Spinal cord (tissue), 10 donors: ENCODE measurements at places on chromosomes 4 and X. TPM values are rescaled to one million over a fixed set of nuclear protein-coding genes. Genes with fewer than 3 reads are reported as not detected.

Gene NLGN4X
- total RNA-seq: 56.8 TPM

Gene DDX53
- total RNA-seq: not detected

Gene SORCS2
- 7.3 TPM for total RNA-seq

Gene RAB39B
- 21.7 TPM for total RNA-seq

Gene JCHAIN
- total RNA-seq: 1.7 TPM

Gene MSL3
- total RNA-seq: 22.7 TPM

Gene HS3ST1
- total RNA-seq: 4.8 TPM

Gene AKAP14
- total RNA-seq: 16.3 TPM

GRCh38 chr4:26573389-26573794 lies 10.5 kb upstream of the TBC1D19 start:
- no peak for DNase-seq

GRCh38 chr4:87498446-87498900 lies 30.7 kb downstream of the SPARCL1 start:
- DNase-seq: no peak

- DNase-seq: no peak
Observed at GRCh38 chr4:74659576-74660411, 134.5 kb downstream of the BTC start.

- DNase-seq: no peak
Observed at GRCh38 chr4:24973747-24974601, 56.8 kb downstream of the LGI2 start.

DNA sequence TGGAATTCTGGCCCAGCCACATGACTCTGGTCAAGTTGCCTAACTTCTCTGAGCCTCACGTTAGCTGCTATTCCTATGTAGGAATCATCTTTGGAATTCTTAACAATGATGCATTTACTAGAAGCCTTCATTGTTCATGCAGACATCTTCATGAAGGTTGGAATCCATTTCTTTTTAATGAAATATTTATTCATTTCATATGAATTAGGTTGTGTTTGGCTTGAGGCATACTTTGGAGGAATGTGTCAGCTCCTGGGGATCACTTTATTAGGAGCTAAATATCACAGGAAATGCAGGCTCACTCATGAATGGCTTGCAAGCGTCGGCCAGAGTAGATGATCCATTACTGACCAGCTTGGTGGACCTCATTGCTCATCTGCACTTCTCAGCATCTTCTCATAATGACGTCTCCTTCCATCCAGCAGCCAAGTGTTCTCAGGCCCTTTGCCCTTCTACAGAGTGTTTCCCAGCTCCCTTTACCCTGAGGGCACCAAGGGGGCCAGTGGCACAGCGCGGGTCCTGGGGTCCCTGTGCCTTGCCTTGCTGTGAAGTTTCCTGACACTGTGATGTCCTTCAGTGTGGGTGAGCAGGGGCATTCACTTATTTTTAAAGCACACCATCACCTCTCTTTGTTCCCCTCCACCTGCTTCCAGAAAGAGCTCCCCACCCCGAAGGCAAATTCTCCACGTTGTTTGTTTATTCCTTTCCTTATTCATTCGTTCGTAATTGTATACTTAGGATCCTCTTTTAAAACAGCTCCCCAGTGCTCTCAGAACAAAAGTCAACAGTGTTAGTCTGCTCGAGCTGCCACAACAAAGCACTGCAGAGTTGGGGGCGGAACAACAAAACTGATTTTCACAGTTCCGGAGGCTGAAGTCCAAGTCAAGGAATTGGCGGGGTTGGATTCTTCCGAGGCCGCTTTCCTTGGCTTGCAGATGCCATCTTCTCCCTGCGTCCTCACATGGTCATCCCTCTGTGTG lies 106.8 kb downstream of the STK32B start:
- no peak for DNase-seq

DNA sequence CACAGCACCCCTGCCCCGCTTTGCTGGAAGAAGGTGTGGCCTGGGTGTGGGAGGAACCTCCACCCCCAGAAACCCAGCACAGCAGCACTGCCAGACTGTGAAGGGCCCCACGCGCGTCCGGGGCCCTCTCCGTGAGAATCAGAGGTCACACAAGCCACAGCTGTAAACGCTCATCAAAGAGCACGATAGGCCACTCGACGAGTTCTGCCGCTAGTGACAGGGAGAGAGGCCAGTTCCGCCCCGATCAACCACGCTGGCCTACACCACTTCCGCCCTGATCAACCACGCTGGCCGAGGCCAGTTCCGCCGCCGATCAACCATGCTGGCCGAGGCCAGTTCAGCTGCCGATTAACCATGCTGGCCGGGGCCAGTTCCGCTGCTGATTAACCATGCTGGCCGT lies 25.9 kb upstream of the ADRA2C start:
- no peak for DNase-seq

DNA sequence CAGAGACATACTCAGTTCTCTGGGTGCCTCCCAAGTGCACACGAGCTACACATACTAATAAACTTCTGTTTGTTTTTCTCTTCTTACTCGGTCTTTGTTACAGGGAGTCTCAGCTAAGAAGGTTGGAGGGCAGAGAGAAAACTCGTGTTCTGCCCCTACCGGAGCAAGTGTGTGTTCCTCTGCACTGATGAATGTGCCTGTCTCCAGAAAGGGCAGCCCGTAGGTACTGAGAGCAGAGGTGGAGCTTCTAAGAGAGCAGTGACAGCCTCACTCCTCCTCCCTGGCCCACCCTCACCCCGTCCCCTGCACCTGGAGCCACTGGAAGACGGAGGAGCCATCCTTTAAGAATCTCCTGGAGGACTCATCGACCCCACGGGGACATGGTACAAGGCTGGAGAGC lies 67.6 kb downstream of the MTNR1A start:
- no peak for DNase-seq

DNA sequence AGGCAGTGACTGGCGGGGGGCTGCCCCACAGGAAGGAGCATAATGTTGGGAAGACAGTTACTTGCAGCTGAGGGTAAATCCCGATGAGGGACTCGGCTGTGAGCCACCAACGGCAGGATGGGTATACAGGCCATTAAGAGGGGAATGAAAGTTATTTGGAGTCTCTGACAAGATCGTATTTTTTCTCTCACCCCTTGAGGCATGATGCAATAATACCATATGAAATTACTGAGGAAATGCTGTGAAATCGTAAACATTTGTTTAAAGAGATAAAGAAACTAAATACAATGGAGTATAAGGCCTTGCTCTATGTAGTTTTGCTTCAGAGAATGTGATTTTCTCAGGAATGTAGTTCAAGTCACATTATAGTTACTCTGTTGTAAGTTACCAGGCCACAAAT lies 12.7 kb downstream of the IL1RAPL1 start:
- DNase-seq: no peak

- DNase-seq: no peak
Observed at GRCh38 chrX:115372152-115372551, 82.6 kb downstream of the LUZP4 start.

DNA sequence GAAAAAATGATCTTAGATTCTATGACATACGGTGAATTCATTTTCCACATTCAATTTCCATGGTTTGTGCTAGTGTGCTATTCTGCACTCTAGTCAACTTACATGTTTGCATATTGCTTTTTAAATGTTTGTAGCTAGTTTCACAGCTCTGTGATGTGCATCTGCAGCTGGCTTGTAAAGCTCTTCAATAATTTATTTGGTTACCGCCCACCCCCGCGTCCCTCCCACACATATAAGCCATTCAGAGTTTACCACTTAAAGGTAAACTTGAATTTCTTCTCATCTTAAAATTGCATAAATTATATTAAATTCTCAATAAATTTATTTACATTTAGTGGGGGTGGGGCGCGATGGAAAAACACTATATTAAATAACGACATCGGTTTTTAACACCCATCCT lies 291 bp upstream of the NBDY start:
- no peak for DNase-seq

GRCh38 chrX:360496-361150 lies 26.1 kb downstream of the PPP2R3B start:
- no peak for DNase-seq

DNA sequence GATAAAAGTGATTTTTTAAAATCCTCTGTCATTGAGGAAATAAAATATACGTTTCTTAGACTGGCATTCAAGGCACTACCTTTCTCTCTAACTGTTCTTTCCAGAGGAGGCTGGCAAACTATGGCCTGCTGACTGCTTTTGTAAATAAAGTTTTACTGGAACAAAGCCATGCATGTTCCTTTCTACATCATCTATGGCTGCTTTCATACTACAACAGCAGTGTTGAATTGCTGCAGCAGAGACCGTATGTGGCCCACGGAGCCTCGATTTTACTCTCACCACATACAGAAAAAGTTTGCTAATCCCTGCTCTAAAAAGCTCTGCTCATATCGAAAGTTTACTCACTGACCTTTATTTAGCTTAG lies 20.2 kb downstream of the SETD7 start:
- DNase-seq: no peak

DNA sequence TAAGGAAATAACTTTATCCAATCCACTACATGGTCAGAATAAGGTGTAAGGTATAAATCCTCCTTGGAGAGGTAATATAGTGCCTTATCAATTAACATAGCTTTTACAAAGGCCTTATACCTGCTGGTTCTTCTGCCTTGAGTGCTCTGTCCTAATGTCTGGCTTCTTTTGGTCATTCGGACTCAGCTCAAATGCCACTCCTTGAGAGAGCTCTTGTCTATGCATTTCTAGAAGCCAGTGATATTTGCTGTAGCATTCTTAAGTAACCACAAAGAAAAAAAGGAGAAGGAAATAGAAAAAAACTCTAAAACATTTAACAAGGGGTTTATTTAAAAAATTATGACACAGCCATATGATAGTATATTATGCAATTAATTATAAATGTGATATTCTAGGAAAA lies 444.8 kb upstream of the SLIT2 start:
- no peak for DNase-seq

DNA sequence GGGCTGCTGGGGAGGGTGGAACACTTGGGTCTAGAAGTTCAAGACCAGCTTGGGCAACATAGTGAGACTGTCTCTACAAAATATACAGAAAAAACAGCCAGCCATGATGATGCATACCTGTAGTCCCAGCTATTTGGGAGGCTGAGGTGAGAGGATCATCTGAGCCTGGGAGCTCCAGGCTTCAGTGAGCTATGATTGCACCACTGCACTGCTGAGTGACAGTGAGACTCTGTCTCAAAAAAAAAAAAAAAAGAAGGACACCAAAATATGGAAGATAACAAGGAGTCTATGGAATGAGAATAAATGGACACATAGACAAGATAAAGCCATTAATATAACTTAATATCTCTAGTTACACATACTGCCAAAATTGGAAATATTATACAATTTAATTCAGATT lies 62.7 kb upstream of the IL15 start:
- DNase-seq: no peak

GRCh38 chrX:131745942-131746489 lies 202.1 kb downstream of the OR13H1 start:
- no peak for DNase-seq

DNA sequence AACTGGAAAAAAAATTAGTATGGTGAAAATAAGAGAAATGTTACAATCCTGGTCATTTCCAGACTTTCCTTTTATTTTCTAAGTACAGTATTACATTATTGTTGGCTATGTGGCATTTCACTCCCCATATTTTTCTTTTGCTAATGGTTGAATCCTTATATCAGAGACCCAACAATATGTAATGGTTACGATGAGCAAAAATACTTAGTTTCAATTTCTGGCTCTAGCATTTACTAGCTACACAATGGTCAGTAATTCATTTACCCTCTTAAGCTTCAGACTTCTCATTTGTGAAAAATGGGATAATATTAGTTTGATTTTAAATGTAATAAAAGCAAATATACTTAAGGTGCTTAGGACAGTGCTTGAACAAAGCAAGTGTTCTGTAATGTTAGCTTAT lies 942.9 kb upstream of the PABPC4L start:
- no peak for DNase-seq

- no peak for DNase-seq
Observed at GRCh38 chr4:88054901-88055300, 47.5 kb downstream of the PKD2 start.

- peak; percentile 6 for DNase-seq
Observed at GRCh38 chr4:147173797-147174432, 228.3 kb upstream of the TTC29 start.

GRCh38 chrX:72094894-72095293 lies 36.8 kb downstream of the RTL5 start:
- DNase-seq: peak; percentile 66

GRCh38 chrX:20118065-20118824 lies 1.5 kb upstream of the MAP7D2 start:
- no peak for DNase-seq

DNA sequence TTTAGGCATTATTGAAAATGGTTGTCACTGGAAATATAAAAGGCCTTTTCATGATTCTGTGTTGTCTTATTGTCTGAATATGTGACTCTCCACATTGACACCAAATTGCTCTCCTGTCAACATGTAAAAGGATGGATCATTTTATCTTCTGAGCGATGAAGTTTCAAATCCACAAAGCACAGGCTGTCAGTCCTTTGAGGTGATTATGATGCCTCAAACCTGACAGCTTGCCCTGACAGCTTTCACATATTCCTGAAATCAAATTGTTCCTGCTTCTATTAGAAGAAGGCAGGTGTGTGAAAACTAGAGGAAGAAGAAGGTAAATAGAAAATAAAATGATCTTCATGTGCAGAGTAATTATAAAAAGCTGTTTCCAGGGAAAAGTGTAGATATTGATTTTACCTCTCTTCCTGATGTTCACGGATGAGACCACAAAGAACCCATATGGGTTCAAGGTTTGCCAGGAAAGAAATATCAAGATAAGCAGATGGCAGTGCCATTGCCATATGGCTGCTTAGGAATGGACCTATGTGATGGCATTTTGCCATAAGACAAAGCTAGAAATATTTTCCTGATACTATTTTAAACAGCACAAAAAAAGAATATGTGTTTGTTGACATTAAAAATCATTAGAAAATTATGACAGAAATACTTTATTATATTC lies 1006.3 kb upstream of the AGA start:
- no peak for DNase-seq

- DNase-seq: peak; percentile 44
Observed at GRCh38 chrX:102712216-102712966, at the start of gene GPRASP2. Gene GPRASP2 (plus strand): TSS chrX:102712448. CDS start chrX:102714870, 2,422 bp downstream.

DNA sequence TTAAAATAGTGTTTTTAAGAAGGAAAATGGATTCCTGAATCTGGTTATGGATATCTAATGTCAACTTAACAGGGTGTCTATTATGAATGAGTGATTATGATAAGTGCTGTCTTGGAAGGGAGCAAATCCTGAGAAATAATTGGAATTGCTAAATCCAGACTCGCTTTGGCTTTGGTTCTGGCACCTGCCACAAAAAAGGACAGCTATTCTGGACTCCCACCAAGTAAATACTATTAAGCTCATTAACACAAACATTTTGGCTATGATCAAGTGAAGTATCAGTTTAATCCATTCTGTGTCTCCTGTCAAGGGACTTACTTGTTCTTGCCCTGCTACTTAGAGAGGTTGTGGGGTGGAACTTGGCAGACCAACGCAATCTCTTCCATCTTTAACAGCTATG lies 403.7 kb downstream of the CENPC start:
- DNase-seq: no peak

- no peak for DNase-seq
Observed at GRCh38 chr4:52552778-52553177, 106.3 kb downstream of the USP46 start.

GRCh38 chr4:48315728-48316630 lies 25.4 kb upstream of the SLAIN2 start:
- DNase-seq: no peak
